GM06990 (cell line): ENCODE measurements at places on chromosomes 13 and 19.

DNA sequence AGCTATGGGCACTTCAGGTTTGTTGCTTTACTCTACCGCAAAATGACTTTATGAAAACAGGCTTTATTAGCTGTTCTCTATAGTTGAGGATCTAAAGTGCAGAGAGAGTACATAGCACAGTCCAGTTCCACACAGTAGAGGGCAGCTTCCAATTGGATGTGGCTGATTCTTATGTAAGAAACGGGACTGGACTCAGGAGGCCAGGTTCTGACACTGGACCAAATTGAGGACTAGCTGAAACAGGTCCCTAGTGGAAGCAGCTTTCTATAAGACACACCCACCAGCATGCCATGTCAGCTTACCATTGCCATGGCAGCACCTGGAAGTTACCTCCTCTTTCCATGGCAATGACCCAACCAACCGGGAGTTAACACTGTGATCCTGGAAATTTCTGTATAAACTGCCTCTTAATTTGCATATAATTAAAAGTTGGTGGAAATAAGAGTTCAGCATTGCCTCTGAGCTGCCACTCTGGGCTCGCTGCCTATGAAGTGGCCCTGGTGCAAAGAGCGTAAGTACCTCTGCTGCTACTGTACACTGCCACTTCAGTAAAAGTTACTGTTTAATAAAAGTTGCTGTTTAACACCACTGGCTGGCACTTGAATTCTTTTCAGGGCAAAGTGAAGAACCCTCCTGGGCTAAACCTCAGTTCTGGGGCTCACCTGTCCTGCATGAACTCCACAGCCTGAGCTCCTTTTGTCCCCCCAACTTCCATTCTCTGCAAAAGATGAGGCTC is 211.9 kb upstream of the SLC10A2 start:
- no peak for DNase-seq

DNA sequence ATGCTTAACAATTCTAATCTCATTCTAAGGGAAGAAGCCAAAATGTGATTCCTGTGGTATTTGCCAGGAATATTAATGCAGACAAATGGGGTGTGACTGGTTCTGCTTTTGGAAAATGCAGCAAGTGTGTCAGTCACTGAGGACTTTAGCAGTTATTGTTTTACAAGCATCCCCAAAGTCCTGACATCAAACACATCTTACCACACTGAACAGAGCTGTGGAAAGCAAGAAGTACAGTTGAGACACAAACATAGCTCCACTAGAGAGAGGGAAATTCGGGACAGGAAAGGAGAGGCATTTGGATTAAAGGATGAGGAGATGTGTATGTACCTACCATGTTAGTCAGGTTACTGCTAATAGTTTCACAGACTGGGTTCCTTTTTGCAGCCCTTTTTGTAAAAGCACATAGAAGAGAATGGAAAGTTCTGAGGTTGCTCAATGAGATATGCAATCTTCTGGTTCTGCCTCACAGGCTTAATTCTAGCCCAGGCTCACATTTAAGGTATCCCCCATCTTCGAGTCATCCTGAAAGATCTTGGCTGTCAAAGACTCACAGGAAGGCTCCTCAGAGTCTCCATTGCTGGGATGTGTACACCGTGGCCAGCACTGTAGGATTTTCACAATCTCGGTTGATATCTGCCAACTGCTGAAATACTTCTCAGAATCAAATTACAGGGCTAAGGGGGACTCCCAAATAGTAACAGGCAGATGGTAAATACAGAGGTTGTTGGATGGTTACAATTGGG is 316.6 kb downstream of the DNAJC15 start:
- no peak for DNase-seq

- DNase-seq: no peak
Measured at GRCh38 chr19:16542910-16543472, 754 bp upstream of the CHERP start.

DNA sequence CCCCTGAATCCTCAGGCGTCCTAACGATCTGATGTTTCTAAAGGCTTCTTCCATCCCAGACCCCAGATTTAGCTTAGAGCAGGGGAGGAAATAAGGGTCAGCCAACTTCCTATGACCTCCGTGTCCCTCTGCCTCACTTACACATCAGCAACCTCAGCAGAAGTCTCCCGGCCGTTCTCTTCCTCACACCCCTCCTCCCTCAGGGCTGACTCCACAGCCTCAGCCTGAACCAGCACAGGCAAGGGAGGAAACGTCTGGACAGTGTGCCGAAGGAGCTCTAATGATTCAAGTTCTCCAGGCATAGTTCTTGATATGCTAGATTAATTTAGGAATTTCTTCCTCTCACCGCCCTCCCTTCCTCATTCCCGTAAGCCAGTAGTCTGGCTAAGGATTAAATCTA is 121.4 kb downstream of the NUFIP1 start:
- no peak for DNase-seq

- DNase-seq: no peak
Measured at GRCh38 chr13:51557875-51558612, 26.2 kb upstream of the WDFY2 start.

- no peak for DNase-seq
Measured at GRCh38 chr13:31927219-31927653, 104.3 kb upstream of the FRY start.

DNA sequence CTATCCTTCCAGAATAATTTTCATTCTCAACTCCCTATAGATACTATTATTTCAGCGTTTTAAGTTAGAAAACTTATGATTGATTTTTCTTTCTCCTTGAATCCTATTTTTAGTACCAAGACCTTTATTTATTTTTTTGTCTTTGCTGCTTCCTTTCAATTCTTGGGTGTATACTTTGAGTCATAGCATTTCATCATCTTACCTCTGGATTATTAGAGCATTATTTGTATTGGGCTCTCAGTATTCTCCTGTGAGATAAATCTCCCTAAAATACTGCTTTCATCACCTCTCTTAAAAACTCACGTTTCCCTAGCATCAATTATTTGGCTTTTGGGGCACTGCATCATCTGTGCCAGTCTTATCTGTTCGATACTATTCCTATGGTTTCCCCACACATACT is 222.8 kb downstream of the POSTN start:
- DNase-seq: no peak

- no peak for DNase-seq
Measured at GRCh38 chr13:80389073-80390038, 48.4 kb upstream of the SPRY2 start.

- no peak for DNase-seq
Measured at GRCh38 chr19:35959968-35960320, 23.8 kb downstream of the LRFN3 start.

DNA sequence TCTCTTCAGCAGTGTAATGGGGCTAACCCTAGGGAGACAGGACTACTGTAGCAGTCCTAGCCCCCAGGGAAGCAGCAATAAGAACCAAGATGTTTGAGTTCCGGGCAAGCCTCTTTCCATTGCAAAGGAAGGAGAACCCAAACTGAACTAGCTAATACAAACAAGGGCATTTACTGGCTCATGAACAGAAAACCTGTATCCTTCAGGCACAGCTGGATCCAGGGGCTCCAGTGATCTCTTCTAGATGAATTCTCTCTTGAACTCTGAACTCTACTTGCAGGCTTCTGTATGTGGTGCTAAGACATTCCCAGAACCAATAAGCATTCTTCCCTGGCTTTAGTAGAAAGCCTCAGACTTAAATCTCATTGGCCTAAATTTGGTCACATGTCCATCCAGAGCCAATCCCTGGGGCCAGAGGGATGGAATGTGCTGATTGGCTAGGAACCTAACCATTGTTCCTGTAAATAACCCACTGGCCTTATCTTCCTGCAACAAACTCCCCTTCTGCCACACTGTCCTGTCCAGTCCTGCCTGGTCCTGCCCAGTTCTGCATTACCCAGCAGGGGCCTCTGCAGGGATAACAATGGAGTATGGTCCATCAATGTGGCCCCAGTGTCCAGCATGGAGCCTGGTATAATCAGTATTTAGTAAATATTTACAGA is 3.9 kb upstream of the PODNL1 start:
- DNase-seq: no peak

- no peak for DNase-seq
Measured at GRCh38 chr19:3370728-3371591, 4.6 kb downstream of the NFIC start.

GRCh38 chr13:65387743-65388347 is 1842.3 kb downstream of the PCDH9 start:
- no peak for DNase-seq

GRCh38 chr13:27954406-27954851 is 14.7 kb downstream of the CDX2 start:
- DNase-seq: no peak

DNA sequence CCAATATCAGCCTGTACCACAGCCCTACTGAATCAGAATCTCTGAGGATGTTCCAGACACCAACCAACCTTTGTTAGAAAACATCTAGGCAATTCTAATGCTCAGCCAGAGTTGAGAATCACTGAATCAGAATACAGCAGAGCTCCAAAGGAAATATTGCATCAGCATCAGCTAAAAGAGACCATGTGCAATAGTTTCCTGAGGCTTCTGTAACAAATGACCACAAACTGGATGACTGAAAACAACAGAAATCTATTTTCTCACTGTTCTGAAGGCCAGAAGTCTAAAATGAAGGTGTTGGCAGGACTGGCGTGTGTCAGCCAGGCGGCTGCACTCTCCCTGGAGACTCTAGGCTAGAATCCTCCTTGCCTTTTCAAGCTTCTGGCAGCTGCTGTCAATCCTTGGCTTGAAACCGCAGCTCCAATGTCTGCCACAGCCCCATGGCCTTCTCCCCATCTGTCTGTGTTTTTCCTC is 1.2 kb upstream of the DCT start:
- DNase-seq: no peak

DNA sequence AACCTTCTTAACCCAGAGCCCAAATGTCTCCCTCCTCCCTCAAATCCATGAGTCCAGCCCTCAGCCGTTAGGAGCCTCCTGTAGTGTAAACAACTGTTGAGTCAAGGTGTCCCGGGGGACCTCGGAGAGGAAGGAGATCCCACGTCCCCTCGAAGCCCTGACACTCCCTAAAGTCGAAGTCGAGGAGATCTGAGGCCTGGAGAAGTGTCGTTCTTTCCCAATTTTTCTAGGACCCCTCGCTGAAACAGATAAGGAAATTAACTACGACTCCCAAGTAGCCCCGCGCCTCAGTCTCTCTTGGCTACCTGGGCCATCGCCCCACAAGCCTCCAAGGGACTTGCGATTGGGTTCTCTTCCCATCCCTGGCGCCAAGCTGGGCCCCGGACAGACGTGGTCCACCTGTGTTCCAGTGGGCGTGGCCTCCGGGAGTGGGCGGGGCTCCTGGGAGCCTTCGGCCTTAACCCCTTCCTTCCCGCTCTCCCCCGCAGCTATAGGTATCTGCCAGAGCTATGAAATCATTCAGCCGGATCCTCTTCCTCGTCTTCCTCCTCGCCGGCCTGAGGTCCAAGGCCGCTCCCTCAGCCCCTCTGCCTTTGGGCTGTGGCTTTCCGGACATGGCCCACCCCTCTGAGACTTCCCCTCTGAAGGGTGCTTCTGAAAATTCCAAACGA is 869 bp downstream of the GFY start:
- DNase-seq: no peak

DNA sequence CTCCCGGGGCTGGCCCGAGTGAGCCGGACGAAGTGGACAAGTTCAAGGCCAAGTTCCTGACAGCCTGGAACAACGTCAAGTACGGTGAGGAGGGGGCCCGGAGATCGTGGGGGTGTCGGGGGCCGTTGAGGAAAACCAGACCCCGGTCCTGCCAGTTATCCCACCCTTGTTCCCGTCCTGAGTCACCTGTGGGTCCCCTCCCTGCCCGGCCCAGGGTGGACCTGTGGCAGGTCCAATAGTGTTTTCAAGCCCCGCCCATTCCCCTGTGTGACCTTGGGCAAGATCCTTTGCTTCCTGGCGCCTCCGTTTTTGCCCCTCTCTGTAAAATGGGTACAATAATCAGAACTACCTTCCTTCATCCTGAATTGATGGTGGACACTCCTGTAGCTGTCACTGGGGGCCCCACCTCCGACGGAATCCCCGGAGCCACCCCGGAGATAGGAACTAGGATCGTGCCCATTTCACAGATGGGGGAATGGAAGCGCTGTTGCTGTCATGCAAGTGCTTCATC is 593 bp downstream of the ATG4D start:
- DNase-seq: no peak
